ENCODE measurements at places on chromosomes 5 and 9.

DNA sequence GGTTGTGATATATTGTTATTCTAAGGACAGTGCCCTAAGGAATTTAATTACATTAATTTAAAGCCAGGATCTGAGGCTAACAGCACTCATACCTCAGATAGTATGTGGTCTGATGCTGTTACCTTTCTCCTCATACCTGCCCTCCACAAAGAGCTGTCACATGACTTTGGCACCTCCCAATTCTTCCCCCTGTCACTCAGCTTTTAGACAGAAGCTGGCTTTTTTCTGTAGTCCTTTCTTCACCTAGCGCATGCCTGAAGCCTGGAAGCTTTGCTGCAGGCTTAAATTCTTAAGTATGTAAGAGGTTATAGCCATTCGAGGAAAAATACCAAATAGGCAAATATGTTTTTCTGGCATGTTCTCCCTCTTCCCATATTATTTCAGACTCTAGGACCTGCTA lies 61.0 kb upstream of the ADAMTS19 start:
- DNase-seq = no peak

GRCh38 chr9:98342820-98343210 lies 87.4 kb upstream of the TBC1D2 start:
- no peak for DNase-seq

DNA sequence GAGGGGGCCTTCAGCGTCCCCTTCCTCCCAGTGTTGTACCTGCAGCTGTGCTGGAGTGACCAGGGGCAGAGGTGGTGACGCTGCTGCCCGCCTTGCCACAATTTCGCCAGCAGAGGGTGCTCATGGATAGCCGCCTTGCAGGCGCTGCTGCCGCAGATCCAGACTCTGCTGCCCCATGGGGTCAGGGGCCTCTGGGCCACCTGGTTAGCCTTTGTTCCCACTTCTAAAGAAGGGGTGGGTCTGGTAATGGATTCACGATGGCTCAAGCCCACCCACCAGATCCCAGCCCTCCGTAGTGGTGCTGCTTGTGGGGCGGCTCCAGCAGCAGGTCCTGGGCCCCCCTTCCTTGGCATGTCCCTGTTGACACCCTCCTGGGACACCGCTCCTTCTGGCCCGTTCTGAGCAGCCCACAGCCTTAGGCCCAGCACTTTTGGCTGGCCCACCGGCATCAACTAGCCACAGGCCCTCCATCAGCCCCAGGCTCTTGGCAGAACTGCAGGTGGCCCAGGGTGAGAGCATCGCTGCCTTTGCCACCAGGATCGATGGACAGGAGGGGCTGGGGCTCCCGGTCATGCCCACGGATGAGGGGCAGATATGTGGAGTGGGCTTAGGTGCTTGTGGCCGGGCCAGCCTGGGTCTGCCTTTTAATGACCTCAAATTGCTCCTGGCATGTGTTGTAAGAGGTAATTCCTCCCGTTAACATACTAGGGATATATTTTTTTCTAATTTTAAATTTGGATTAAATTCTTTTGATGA lies 57.2 kb downstream of the COL5A1 start:
- DNase-seq = no peak

- peak; percentile 25 for DNase-seq
Observed at GRCh38 chr5:18314192-18314778, 680.0 kb downstream of the TAF11L14 start.

DNA sequence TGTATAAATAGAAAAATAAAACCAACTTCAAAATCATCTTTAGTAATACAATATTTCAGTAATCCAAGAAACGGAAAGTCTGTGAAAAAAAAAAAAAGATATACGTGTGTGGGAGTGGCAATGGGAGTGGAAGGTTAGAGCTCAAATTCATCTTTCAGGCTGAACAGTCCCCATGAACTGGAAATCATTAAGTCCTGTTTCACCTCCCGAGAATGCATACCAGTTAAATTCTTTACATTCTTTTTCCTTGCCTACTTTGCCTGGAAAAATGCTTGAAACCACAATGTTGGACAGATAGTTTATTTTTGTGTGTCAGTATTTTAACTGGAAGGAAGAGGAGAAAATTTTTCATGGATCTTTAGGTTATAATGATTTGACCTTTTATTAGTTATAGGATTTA lies 166.8 kb downstream of the MUSK start:
- DNase-seq = no peak

DNA sequence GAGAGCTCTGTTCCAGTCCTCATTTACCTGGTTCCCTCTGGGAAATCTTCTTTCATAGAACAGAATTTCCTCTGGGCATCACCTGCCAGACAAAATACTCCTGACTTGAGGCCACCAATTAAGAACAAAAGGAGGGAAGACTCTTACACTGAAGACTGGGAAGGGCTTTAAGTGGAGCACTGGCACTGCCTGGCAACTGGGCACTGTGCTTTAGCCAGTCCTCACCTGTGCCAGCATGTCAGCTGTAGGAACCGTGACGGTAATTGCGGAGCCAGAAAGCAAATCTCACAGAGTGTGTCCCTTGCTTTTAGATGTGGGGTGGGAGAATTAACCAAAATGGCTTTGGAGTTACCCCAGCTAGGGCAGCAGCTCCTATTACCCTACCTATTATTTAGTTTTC lies 40.6 kb downstream of the FAM219A start:
- peak; percentile 48 for DNase-seq

- no peak for DNase-seq
Observed at GRCh38 chr5:153467546-153467945, 22.9 kb upstream of the GRIA1 start.

DNA sequence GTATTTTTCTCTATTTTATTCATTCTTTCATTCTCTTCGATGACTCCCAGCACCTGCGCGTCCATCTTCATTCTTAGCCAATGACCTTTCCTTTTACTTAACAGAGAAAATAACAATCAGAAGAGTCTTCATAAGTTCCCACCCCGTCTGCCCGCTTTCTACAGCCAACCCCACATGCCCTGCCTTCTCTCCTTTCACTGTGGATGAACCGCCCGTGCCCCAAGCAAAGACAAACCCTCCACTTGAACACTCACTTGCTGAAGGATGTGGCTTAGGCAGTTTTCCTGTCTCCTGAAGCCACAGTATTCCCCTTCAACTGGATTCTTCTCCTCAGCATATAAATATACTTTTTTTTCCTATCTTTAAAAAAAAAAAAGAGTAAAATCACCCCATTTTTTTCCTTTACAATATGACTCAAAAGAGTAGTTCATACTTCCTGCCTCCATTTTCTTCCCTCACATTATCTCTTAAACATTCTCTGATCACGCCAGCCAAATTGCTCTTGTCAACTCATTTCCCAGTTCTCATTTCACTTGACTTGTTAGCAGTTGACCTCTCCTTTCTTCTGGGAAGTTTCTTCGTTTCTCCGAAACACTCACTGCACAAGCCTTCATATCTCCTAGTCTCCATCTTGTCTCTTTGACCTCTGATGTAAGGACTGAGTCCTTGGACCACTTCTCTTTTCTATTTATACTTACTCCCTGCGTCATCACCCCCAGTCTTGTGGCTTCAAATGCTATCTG lies 11.1 kb downstream of the NIPSNAP3B start:
- no peak for DNase-seq

DNA sequence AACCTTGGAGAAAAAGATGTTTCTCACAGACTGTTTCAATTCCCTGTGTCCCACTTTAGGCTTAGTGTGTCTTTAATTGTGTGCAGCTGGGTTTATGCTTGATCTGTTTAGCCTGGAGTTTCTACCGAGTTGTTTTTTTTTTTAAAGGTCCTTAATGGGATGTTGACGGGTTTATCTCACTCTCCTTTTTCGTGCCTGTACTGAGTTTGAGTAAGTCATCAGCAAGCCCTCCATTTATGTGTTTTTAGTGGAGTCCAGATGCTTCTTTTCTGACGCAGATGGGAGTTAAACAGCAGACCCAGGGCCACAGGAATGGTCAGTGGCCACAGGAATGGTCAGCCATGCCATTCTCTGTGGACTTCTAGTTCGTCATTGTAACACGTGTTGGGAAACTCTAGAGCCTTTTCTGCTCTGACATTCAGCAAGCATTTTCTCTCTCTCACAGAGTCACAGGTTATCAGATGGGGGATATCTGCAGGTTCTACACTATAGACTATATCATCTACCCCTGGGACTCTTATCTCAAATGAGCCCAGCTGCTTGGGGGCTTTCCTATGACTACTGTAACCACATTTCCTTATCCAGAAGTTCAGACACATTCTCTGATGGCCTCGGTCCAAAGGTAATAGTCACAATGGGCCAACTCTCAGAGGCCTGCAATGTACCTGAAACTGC lies 190.5 kb downstream of the TTLL11 start:
- no peak for DNase-seq

DNA sequence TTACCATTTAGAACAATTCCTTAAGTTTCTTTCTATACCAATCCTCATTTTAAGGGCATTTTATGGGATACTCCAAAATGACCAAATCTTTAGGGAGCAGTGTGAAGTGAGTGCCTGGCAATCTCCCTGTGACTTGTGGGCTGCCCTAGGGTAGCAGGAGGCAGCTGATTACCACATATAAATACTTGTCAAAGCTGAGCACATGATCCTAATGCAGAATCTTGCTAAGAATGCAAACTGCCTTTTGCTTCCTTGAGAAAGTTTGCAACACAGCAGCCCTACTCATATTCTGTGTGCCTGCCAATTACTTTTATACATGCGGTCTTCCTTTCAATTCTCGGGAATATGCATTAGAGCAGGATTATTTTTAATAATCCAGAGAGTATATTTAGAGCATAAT lies 18.2 kb upstream of the NREP start:
- DNase-seq = no peak

DNA sequence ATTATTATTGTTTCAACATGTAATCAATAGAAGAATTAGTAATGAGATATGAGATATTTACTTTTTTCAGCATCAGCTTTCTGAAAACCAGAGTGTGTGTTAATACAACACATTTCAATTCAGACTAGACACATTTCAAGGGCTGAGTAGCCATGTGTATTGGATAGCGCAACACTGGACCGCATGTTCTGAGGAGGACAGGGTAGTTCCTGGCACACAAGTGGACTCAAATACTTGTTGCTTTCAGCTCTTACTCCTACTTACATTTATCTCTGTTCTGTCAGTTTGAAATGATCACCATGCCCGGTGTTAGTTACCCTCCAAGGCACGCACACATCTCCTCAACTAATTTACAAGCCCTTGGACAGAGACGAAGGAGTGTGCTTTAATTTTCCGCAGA lies 126.6 kb downstream of the SLC24A2 start:
- DNase-seq = no peak

DNA sequence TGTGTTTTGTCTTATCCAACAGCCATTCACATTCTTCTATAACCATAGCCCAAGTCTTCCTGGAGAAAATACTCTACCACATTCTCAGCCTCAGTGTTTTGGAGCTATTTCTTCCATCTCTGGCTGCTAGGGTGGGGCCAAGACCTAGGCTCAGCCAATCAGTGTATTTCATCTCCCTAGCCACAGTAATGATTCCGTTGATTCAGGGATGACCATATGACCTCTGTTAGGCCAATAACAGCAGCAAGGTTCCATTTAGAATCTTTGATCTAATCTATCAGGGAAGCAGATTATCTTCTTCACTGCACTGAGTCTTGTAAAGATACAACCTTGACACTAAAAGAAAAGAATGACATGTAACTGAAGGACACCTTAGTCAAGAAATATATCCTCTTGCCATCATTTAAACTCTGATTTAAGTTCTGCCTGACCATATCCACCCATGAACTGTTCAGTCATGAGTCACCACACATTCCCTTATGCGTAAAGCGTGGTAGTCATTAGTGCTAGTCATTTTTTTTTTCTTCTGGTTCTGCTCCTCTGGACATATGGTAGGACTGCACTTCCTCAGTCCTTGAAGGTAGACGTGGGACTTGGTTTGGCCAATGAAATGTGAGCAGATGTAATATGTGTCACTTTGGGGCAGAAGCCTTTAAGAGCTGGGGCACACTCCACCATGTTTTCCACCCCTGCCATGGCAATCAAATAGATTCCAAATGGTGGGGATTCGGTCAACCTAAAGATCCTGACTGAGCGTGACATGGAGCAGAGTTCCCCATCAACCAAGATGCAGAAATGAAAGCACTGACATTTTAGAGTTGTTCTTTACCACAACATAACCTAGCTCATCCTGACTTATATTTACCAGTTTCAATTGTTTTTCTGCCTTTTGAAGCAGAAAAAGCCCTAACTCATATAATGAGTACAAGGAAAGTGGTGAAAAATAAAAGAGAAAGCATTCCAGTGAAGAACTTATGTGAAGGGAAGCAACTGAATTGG lies 12.7 kb upstream of the PRELID2 start:
- no peak for DNase-seq

- DNase-seq = no peak
Observed at GRCh38 chr5:19001539-19001938, 986.5 kb downstream of the CDH18 start.

DNA sequence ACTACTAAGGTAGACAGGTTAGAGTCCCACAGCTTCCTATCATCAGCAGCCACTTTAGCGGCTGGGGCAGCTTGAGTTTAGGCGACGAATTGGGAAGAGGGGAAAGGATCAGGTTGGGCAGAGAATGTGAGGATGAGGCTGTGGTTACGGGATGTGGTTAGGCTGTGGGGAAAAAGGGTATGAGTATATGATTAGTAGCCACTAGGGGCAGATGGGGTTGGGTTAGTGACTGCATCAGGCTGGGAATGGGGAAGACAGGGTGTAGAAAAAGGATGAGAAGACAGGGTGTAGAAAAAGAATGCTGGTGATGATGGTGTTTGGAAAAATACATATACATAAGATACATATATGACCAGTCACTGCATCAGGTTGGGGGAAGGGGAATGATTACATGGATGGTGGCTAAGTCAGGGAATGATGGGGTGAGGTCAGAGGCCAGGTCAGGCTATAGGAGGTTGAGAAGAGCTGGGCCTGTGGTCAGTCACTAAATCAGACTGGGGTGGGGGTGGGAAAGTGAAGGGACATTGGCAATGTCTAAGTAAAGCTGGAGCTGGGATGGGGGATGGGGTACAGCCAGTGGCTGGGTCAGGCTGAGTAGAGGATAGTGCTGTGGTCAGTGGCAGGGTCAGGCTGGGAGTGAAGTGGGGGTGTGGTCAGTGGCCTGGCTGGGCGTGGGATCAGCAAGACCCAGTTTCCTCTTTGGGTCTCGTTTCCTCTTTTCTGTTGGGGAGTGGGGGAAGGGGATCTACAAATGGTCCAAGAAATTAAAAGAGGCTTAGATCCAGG lies 2.1 kb downstream of the TLN1 start:
- DNase-seq = no peak

DNA sequence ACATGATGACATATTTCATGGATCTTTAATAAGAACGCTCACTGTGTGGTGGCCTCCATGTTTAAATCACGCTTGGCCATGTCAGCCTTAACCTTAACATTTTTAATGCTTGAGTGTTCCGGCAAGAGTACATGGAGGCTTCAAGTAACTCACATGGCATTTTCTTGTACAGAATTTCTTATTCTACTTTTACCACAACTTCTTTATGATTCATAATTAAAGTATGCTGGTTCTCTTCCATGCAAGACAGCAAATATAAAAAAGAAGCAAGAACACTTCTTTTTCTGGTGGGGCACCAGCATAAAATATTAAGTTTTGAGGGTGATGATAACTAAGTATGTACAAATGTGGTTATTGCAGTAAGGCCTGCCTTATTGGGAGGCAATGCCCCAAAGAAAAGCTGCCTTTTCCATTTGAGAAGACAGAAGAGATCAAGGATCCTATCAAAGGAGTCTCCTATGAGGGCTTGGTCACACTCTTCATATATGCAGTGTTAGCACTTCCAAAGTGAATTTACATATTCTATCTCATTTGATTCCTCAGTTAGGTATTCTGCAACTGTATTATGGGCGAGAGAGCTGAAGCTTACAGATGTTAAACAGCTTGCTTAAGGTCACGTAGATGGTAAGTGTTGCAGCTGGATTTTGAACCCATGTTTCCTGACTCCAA lies 382.7 kb upstream of the MEF2C start:
- no peak for DNase-seq
